GF-D8 (cell line): ENCODE measurements at places on chromosomes 7 and 10.

- no peak for DNase-seq
These were observed 101.3 kb downstream of the STRA8 start for GRCh38 chr7:135334830-135335543.

GRCh38 chr10:86693721-86694369 lies 25.5 kb downstream of the LDB3 start:
- DNase-seq, result no peak

GRCh38 chr7:45417268-45417667 lies 156.9 kb upstream of the ADCY1 start:
- no peak for DNase-seq

DNA sequence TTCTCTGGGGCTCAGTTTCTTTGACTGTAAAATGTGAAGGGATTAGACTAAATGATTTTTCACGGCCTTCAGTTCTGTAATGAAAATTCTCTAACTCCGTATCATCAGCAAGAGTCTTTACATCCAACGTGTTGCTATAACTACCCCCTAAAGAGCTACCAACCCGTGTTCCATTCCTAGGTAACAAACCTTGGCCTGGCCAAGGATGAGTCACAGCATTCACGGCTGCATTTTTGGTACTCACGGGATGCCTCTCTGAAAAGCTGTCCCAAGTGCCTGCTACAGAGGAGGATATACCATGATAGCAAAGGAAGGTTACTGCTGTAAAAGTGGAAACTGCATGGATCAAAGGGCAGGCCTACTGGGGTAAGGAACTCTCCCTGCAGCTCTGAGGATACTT lies 5.9 kb downstream of the LRRC4 start:
- no peak for DNase-seq

- DNase-seq, result no peak
These were observed 164.7 kb downstream of the CAMK1D start for GRCh38 chr10:12513775-12514673.

GRCh38 chr7:137606061-137606674 lies 240.6 kb downstream of the DGKI start:
- no peak for DNase-seq

DNA sequence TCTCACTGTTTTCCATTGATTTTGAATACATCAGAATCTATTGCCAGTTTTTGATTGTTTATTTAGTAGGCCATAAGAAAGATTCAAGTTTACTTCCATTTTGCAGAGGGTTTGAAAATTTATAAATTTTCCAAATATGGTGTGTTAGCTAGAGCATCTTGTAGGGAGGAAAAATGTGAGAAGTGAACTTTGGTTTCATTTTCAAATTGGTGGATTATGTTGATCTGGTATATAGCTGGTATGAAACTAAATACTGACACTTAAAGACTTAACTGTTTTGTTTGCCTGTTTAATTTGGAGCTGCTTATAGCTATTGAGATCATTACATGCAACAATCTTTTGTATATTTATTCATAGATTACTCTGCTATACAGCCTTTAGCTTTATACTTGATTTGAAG lies 108.1 kb downstream of the ADAM22 start:
- no peak for DNase-seq

GRCh38 chr10:108836362-108836761 lies 1086.9 kb downstream of the XPNPEP1 start:
- no peak for DNase-seq

GRCh38 chr7:132234711-132235110 lies 341.6 kb downstream of the PLXNA4 start:
- no peak for DNase-seq
